ENCODE measurements at places on chromosomes 16 and 17.

- no peak for DNase-seq
Measured at GRCh38 chr16:12771341-12771798, 32.3 kb downstream of the CPPED1 start.

GRCh38 chr17:80872501-80873306 lies 118.9 kb upstream of the CHMP6 start:
- no peak for DNase-seq

DNA sequence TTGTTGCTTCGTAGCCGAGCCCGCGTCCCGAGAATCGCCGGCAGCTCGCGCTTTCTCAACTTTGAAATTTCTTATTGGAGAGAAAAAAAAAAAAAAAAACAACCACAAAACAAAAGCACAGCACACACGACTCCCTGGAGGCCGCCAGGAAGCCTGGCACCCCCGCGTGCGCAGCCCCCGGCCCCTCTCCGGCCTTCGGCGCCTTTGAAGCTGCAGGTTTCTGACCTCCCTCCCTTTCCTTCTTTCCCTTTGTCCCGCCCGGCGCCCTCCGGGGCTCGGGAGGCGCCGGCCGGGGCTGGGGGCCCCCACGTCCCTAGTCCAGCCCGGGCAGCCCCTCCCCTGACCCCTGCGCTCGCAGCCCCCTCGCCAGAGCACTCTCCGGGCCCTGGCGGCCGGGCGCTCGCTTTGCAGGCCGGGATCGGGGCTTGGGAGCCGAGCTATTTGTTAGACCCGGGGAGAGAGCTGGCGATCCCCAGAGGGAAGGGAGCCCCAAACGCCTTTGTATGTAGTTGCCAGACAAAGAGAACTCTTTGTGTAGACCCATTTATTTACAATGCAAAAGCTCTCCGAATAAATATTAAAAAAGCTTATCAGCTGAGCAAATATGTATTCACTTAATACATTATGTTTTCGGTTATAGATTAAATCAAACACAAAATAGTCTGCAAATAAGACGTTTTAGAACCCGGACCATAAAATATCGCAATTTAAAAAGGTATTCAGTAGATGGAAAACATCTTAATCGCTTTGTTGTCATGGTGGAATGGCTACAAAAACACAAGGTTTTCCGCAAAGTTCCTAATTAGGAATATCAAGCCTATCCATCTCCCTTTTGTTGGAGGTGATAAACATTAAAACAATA lies 2.3 kb downstream of the BAHCC1 start:
- DNase-seq: no peak

- DNase-seq: no peak
Measured at GRCh38 chr17:31428111-31428510, 36.6 kb downstream of the RAB11FIP4 start.

DNA sequence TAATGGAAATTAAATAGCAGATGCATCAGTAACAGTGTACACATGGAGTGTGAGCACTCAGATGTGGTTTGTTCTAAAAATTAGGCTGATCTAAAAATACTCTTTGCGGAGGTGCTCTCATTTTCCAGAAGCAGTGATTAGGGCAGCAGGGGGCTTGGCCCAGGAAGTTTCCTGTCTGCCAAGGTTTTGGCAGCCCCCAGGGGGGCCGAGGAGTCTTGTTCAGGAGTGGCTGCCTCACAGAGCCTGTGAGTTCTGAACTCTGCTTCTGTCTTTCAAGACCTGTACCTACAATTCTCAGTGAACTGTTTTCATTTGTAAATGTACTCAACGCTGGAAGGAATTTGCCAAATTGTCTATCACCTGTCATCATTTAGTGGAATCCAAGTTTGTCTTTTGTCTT lies 388.4 kb upstream of the CDH11 start:
- no peak for DNase-seq

DNA sequence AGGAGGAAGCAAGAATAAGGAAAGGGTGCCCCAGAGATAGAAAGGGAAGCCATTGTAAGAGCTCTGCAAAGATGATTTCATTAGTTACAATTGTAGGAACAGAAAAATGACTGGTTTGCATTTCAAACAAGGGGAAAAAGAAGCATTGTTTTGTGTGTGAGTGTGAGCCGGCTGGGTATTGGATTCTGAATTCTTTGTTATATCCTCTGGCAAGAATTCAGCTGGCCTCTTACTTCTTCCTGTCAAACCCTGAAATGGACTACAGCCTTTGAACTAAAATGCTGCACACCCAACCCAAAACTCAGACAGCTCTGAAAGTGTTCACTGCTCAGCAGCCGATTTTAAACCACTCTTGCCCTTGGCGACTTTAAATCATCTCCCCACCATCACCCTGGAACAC lies 461.3 kb downstream of the PMP22 start:
- no peak for DNase-seq

DNA sequence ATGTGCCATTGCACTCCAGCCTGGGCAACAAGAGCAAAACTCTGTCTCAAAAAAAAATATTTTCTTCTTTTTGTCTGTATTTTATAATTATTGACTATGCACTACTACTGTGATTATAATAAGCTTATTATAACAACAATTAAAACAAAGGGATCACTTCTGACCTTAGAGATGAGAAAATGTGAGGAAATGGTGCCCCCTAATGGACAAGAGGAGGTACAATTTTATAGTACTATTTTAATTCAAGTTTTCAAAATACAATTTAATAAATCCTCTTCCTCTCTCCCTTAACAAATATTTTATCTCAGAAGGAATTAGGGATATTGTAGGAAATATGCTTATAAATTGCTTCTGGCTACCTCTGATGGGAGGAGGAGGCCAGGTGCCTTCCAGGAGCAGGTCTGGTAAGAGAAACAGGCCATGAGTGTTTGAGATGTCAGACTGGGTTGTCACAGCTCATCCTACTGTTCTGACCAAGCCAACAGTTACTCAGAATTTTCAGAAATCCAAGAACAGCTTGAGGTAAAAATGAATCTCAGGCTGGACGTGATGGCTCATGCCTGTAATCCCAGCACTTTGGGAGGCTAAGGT lies 14.0 kb downstream of the VPS53 start:
- DNase-seq: no peak

DNA sequence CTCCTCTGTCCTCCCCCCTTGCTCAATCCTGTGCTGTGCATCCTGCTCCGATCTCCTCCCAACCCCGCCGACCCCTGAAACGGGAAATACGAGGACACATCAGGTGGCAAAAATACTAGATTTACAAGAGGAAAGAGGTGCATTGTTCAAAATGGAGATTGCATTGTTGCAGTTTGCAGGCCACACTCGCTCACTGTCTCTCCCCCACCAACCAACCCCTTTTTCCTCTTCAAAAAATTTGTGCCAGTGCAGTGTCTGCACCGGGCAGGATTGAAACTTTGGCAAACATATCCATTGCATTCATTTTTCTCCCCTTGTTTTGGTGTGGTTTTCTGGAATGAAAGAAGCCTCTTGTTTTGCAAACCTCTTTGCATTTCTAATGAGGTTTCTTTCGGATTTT lies 61.0 kb downstream of the RNF135 start:
- no peak for DNase-seq

- no peak for DNase-seq
Measured at GRCh38 chr17:32517982-32518381, 31.2 kb downstream of the CDK5R1 start.

DNA sequence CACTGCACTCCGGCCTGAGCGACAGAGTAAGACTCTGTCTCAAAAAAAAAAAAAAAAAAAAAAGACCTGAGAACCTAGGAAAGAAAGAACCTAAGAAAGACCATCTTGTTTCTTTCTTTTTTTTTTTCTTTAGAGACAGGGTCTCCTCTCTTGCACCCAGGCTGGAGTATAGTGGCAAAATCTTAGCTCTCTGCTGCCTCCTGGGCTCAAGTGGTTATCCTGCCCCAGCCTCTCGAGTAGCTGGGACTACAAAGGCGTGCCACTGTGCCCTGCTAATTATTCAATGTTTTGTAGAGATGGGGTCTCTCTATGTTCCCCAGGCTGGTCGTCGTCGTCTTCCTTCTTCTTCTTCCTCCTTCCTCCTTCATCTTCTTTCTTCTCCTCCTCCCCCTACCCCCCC lies 7.8 kb upstream of the BIRC5 start:
- DNase-seq: no peak

DNA sequence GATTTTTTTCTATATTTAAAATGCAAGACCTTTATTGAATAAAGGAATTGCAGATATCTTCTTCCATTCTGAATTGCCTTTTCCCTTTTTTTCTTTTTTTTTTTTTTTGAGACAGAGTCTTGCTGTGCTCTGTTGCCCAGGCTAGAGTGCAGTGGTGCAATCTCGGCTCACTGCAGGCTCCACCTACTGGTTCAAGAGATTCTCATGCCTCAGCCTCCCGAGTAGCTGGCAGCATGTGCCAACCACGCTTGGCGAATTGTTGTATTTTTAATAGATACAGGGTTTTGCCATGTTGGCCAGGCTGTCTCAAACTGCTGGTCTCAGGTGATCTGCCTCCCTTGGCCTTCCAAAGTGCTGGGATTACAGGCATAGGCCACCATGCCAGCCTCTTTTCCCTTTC lies 151.5 kb downstream of the CEP112 start:
- DNase-seq: no peak
